NCI-H1048 (cell line): ENCODE measurements at places on chromosomes 1 and 21.

DNA sequence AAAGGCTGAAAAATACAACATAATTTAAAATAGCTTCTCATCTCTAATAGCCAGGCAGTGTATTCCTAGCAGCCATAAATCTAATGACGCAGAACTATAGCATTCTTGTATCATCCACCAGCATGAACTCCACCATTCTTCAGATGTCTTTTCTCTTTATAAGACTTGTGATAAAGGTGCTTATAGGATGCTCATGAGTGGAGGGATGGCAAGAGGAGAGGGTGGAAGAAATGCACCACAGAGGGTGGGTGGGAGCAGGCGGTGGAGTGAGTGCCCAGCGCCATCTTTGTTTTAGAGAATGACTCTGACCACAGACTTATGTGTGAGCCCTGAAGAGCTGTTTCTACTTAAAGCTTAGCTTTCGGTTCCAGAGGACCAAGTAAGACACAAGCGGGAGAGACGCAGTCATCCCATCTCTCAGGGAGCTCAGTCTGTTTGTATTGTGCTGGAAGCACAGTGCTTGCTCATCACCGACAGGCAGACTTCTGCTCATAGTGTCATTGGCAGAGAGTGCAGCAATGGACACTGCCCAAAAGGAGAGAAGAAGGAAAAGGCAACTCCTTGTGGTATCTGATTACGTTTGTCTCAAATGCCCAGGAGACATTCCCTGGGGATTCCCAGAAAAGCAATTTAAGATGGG is 65.6 kb downstream of the KCNJ15 start:
- DNase-seq, result no peak

DNA sequence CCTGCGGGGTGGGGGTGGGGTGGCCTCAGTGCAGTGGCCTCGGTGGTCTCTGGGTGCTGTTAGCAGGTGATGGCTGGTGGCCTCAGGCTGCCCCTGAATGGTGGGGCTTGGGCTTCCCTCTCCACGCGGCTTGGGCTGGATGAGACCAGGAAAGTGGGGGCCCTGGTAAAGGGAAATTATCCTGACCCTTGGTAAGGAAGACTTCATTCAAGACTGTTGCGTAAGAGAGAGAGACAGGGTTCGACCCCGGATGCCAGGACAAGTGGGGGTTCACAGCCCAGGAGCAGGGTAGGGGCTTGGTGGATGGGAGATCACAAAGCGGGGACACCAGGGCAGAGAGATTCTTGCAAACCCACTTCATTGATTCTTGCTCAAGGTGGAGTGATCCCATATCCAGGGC is 5.5 kb upstream of the TTC34 start:
- DNase-seq, result no peak

DNA sequence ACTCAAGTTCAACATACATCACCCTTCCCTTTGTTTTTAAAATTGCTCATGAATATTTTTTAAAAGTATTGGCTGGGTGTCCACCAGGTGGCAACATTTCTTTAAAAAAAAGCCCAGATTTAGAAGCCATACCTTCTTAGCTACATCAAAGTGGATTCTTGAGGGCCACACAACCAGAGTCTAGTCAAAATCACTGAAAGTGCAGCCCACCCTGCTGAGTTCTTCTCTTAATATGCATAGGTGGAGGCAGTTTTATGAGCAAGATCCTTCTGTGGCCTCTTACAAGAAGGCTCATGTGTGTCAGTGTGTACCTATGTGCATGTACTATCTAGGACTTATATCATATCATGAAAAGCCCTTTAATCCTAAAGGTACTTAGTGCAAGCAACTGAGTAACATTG is 16.9 kb upstream of the GNG12 start:
- no peak for DNase-seq

DNA sequence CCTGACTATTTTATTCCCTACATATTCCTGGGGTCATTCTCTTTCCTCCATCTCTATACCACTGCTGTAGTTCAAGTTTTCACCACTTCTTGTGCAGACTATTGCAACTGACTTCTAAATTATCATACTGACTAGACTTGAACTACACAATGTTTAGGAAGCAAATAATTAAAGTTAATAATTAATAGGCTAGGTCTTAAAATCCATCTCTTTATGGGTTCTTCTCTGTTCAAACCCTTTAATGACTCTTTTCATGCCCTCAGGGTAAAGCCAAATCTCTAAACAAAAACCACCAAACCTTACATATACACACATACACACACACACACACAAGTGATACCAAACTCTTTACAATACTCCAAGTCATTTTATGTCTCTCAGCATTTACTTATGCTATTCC is 22.3 kb upstream of the MOB3C start:
- DNase-seq, result no peak

DNA sequence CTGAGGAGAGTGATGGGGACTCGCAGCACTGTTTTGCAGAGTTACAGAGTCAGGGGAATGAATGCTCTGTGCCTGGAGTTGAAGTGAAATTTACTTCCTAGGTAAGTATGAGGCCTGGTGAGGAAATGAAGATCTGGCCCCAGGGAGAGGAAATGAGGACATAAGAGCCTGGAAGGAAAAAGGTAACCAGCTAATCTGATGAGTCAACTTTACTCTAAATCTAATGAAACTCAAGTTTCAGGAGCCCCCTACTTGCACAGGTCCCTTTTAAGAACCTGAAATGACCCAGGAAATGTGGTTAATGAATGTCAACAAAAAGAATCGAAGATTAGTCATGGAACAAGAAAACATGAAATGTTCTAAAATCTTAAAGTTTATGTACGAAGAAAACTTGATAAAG is 599.0 kb downstream of the AGBL4 start:
- no peak for DNase-seq

- DNase-seq, result no peak
These were observed 48.6 kb upstream of the LRRC52 start for GRCh38 chr1:165494949-165495857.
